ENCODE measurements at places on chromosomes 4 and X. TPM values are rescaled to one million over a fixed set of nuclear protein-coding genes. Genes with fewer than 3 reads are reported as not detected.

DNA sequence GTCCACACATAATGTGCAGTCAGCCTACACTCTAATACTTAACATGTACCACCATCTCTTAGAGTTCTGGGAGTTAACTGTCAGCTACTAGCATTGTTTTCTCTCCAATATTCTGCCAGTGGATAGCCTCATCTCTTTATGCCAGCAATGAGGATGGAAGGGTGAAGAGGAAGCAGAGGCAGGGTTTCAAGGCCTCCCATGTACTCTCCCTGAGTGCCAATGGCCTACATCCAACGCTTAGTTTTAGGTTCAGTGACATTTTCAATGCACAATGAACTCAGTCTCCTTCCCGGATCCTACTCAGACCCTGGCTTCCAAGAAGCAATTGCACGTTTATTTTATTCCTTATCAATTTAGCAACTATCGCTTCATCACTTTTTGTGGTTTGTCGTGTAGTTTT, 686.1 kb downstream of the DMD start:
- no peak for DNase-seq

DNA sequence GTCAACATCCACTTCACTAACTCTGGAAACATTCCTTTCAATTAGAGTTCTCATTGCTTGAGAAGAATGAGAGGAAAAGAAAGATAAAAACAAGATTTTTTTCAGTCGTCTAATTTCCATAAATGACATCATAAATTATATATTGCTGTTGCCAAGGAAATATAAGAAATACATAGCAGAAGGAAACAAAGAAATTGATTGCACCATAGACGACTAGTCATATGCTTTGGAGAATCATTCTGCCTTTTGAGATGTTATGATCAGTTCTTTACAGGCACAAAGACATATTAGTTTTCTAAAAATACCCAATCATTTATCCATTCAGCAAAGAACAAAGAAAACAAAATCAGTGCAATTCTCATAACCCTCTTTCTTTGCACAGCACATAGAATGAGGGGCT, 672 bp upstream of the C1QTNF7 start:
- DNase-seq, result no peak

DNA sequence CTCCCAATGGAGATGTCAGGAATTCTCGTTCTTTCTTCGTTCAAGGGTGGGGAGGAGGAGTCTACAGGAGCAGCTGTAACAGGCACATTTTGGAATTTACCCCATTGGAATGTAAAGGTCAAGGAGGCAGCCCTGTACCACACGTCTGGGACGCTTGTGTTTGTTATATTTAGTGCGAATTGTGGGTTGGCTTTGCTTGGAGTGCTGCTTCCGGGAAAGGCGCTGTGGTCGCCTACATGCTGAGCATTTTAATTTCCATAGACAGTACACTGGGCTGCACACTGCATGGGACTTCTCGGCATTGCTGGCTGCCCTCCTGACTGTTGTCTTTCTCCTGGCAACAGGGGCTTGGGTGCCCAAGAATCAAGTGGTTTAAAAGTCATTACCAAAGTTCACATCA, 12.8 kb downstream of the GYG2 start:
- DNase-seq, result no peak

- DNase-seq, result no peak
Observed at GRCh38 chrX:18887825-18888212, 96.1 kb downstream of the PHKA2 start.

- no peak for DNase-seq
Observed at GRCh38 chr4:84483688-84484087, 15.4 kb downstream of the NKX6-1 start.

- no peak for DNase-seq
Observed at GRCh38 chrX:63963095-63963784, 178.2 kb upstream of the ARHGEF9 start.

- no peak for DNase-seq
Observed at GRCh38 chr4:89823416-89823815, 13.5 kb downstream of the SNCA start.

The CSAG3 gene
- not detected for total RNA-seq

DNA sequence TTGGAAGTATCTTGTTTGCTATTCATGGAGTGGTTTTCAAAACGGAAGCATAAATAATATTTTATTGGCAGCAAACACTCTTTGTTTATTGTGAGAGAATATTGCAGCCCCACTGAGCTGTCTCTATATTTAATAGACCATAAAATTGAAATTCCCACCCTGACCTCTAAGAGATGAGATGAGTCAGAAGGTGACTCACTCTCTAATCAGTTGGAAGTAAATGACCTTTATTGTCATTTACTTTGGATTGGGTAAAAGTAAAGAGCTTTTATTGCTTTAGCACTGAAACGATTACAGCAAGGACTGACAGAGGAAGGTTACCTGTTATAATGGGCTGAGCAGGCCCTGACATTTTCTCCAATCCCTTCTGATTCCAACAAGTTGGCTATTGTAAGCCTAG, 55.0 kb downstream of the SYTL5 start:
- no peak for DNase-seq

The MAGEB10 gene
- total RNA-seq, result not detected
